ENCODE measurements at places on chromosomes 1 and 21.
A peak's percentile ranks its signal among the peaks of the same experiment; 100 is the strongest.

GRCh38 chr1:2606396-2606880, 19.9 kb downstream of the PRXL2B start:
- no peaks in the 10 kb centered on the region for H3K27me3 ChIP-seq
- no peak overlapping the region for H3K4me3 ChIP-seq
- no peak overlapping the region for H3K27ac ChIP-seq

GRCh38 chr1:30273456-30273855, 449.9 kb downstream of the MATN1 start:
- H3K27me3 ChIP-seq: no peaks in the 10 kb centered on the region
- no peak overlapping the region for H3K4me3 ChIP-seq
- no peak overlapping the region for H3K27ac ChIP-seq
- no peak for DNase-seq

- no peak overlapping the region for H3K27ac ChIP-seq
- no peak for DNase-seq
- peaks cover 48% of the 10 kb centered on the region for H3K36me3 ChIP-seq
- H3K27me3 ChIP-seq: no peaks in the 10 kb centered on the region
- no peaks in the 10 kb centered on the region for H3K4me1 ChIP-seq
These were observed 33.1 kb downstream of the DHCR24 start for GRCh38 chr1:54853793-54854370.

GRCh38 chr1:29557701-29558600, 321.6 kb downstream of the PTPRU start:
- DNase-seq: no peak
- no peaks in the 10 kb centered on the region for H3K27me3 ChIP-seq
- no peak overlapping the region for H3K4me3 ChIP-seq

DNA sequence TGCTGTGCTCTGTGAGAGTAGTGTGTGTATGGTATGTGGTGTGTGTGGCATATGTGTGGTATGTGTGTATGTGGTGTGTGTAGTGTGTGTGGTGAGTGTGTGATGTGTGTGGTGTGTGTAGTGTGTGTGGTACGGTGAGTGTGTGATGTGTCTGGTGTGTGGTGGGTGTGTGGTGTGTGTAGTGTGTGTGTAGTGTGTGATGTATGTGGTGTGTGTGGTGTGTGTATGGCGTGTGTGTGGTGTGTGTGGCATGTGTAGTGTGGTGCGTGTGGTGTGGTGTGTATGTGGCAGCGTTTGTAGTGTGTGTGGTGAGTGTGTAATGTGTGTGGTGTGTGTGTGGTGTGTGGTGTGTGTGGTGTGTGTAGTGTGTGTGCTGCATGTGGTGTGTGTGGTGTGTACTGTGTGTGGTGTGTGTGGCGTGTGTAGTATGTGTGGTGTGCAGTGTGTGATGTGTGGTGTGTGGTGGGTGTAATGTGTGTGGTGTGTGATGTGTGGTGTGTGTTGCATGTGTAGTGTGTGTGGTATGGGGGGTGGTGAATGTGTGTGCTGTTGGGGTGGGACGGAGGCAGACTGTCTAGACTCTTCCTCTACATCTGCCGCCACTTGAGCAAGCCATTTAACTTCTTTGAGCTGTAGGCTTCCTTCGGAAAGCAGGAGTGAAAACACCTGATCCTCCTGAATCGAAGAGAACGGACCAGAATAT, 33.5 kb downstream of the GPA33 start:
- no peaks in the 10 kb centered on the region for H3K4me1 ChIP-seq
- H3K27me3 ChIP-seq: no peaks in the 10 kb centered on the region
- H3K27ac ChIP-seq: no peak overlapping the region
- no peak overlapping the region for H3K4me3 ChIP-seq

GRCh38 chr1:16971341-16972188, 8.9 kb downstream of the MFAP2 start:
- H3K27me3 ChIP-seq: no peaks in the 10 kb centered on the region
- peaks cover 24% of the 10 kb centered on the region for H3K36me3 ChIP-seq
- 0 out of 2 replicates have a peak overlapping the region, but pooled peaks have one; percentile 11 for H3K27ac ChIP-seq
- no peaks in the 10 kb centered on the region for H3K4me1 ChIP-seq
- peak; percentile 81 for DNase-seq

GRCh38 chr1:5227114-5227513, 572.7 kb downstream of the AJAP1 start:
- H3K4me3 ChIP-seq: no peak overlapping the region
- no peak for DNase-seq
- peaks cover 56% of the 10 kb centered on the region for H3K27me3 ChIP-seq
- peaks cover 16% of the 10 kb centered on the region for H3K4me1 ChIP-seq
- no peaks in the 10 kb centered on the region for H3K36me3 ChIP-seq

DNA sequence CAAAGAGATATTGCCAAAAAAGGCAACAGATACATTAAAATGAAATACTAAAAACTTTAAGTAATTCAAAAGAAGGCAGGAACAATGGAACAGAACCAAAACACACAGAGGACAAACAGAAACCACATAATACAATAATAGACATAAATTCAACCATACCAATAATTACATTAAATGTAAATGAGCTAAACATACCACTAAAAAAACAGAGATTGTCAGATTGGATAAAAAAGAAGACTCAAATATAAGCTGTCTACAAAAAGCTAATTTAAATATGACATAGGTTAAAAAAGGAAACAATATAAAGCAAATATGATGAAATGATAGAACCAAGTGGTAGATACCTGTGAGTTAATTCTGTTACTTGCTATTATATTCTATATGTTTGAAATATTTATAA, 44.1 kb upstream of the ATP5PO start:
- H3K4me1 ChIP-seq: no peaks in the 10 kb centered on the region
- H3K27ac ChIP-seq: no peak overlapping the region
- no peaks in the 10 kb centered on the region for H3K36me3 ChIP-seq
- no peak overlapping the region for H3K4me3 ChIP-seq
- DNase-seq: no peak

- no peak overlapping the region for H3K27ac ChIP-seq
- no peak for DNase-seq
- no peaks in the 10 kb centered on the region for H3K27me3 ChIP-seq
- no peaks in the 10 kb centered on the region for H3K36me3 ChIP-seq
These were observed 41.7 kb downstream of the CD55 start for GRCh38 chr1:207362962-207363860.

GRCh38 chr1:224540535-224540934, 75.6 kb upstream of the CNIH3 start:
- no peak overlapping the region for H3K27ac ChIP-seq
- H3K4me3 ChIP-seq: no peak overlapping the region
- H3K27me3 ChIP-seq: no peaks in the 10 kb centered on the region

- no peak for DNase-seq
- no peaks in the 10 kb centered on the region for H3K36me3 ChIP-seq
- H3K27ac ChIP-seq: no peak overlapping the region
- no peak overlapping the region for H3K4me3 ChIP-seq
- H3K4me1 ChIP-seq: no peaks in the 10 kb centered on the region
These were observed 10.2 kb upstream of the HSD3B2 start for GRCh38 chr1:119404736-119405135.

GRCh38 chr21:32100423-32100822, 178.4 kb downstream of the MIS18A start:
- H3K4me1 ChIP-seq: no peaks in the 10 kb centered on the region
- no peak for DNase-seq
- H3K36me3 ChIP-seq: no peaks in the 10 kb centered on the region
- no peak overlapping the region for H3K4me3 ChIP-seq
- no peak overlapping the region for H3K27ac ChIP-seq
- H3K27me3 ChIP-seq: no peaks in the 10 kb centered on the region

DNA sequence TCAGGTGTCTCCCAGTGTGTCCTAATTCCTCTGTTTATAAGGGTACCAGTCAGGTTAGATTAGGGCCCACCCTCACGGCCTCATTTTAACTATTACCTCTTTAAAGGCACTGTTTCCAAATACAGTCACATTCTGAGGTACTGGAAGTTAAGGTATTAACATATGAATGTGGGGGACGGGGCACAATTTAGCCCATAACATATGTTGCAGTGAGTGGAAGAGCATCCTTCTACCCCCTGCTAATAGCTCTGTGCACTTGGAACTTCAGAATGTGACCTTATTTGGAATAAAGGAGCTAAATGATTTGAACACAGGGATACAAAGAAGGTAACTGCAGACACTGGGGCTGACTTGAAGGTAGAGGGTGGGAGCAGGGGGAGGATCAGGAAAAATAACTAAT, 67.3 kb upstream of the ADGRL2 start:
- no peak overlapping the region for H3K27ac ChIP-seq
- H3K27me3 ChIP-seq: no peaks in the 10 kb centered on the region
- H3K36me3 ChIP-seq: no peaks in the 10 kb centered on the region
- peaks cover 5% of the 10 kb centered on the region for H3K4me1 ChIP-seq
- no peak overlapping the region for H3K4me3 ChIP-seq

DNA sequence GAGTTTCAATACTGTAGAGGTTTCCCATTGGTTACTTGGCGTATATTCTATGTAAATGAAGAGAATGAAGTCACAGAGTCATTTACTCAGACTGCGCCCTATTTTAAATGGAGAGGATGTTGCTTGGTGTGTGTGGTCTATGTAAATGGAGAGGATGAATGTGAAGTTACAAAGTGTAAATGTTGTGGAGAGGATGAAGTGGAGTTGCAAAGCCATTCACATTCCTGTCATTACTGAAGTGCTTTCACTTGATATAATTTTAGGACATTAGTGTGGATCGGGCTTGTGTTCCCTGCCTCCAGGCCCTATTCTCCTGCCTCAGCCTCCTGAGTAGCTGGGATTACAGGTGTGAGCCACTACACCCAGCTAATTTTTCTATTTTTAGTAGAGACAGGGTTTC, 99.4 kb upstream of the CACYBP start:
- no peaks in the 10 kb centered on the region for H3K36me3 ChIP-seq
- no peaks in the 10 kb centered on the region for H3K27me3 ChIP-seq
- no peak for DNase-seq
- no peak overlapping the region for H3K4me3 ChIP-seq
- H3K4me1 ChIP-seq: no peaks in the 10 kb centered on the region
- H3K27ac ChIP-seq: no peak overlapping the region

- no peaks in the 10 kb centered on the region for H3K4me1 ChIP-seq
- no peaks in the 10 kb centered on the region for H3K36me3 ChIP-seq
- no peak overlapping the region for H3K27ac ChIP-seq
- no peak overlapping the region for H3K4me3 ChIP-seq
These were observed 97.0 kb upstream of the CHODL start for GRCh38 chr21:18147678-18148077.

GRCh38 chr1:109658533-109659042, 2.7 kb downstream of the GSTM4 start:
- H3K4me3 ChIP-seq: no peak overlapping the region
- H3K27ac ChIP-seq: no peak overlapping the region
- H3K27me3 ChIP-seq: no peaks in the 10 kb centered on the region
- no peak for DNase-seq
- no peaks in the 10 kb centered on the region for H3K4me1 ChIP-seq
- H3K36me3 ChIP-seq: no peaks in the 10 kb centered on the region

- H3K36me3 ChIP-seq: no peaks in the 10 kb centered on the region
- no peaks in the 10 kb centered on the region for H3K4me1 ChIP-seq
- H3K27me3 ChIP-seq: 0 out of 2 replicates have a peak, but pooled peaks cover 2% of the 10 kb centered on the region
- DNase-seq: no peak
- H3K27ac ChIP-seq: no peak overlapping the region
These were observed 151.4 kb upstream of the ETV3 start for GRCh38 chr1:157289424-157290105.

- no peak overlapping the region for H3K4me3 ChIP-seq
These were observed 914 bp upstream of the ADGRB2 start for GRCh38 chr1:31765041-31765467.

DNA sequence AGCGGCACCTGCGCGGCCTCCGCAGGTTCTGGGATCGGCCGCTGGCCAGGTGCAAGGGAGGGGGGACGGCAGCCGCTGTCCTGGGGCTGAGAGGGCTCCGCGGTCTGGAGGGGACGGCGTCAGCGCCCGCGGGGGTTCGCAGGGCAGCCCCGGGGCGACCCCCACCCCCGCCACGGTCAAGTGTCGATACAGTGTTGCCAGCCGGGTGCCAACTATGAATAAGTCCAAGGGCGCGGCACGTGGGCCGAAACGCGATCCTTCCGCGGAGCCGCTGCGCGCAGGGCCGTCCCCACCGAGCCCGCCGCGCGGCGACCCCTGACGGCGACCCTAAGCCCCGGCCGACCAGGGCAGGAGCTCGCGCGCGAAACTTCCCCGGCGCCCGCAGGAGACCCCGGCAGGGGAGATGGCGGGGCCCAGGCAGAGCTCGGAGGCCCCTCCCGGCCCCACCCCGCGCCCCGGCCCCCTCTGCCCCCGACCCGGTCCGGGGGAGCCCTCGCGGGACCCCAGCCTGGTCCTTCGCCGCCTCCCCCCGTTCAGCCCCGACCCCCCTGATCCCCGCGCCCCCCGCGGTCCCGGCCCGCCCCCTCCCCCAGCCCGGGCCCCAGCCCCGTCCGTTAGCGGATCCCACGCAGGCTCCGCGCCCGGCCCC, 586 bp upstream of the AGPAT3 start:
- H3K27ac ChIP-seq: no peak overlapping the region
- peaks cover 11% of the 10 kb centered on the region for H3K27me3 ChIP-seq
- H3K36me3 ChIP-seq: no peaks in the 10 kb centered on the region

DNA sequence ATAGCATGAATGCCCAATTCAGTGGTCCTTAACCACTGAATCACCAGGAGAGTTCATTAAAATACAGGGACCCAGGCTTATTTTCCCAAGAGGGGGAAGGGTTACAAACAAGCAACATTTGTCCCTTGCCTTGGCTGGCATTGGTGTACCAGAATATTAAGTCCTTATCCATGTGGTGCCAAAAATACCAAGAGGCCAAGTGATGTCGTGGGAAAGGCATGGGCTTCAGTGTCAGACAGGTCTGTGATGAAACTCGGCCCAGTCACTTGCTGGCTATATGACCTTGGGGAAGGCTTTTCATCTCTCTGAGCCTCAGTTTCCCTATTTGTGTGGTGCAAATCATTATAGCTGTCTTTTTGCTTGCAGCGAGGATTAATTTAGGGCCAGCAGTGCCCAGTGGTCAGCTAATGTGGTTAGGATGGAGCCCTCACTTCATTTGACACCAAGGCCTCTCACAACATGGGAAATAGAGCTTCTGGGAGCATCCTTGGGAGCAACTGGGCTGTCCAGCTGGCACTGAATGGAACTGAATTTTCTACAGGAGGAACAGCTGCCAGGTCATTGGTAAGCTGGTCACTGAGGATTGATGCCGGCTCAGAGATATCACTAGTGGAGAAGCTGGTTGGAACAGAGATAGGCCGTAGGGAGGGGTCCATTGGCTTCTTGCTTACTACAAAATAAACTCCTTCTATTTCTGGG, 77.2 kb upstream of the PPP2R5A start:
- H3K27ac ChIP-seq: no peak overlapping the region
- no peaks in the 10 kb centered on the region for H3K36me3 ChIP-seq
- H3K4me3 ChIP-seq: no peak overlapping the region
- DNase-seq: no peak
- no peaks in the 10 kb centered on the region for H3K4me1 ChIP-seq

DNA sequence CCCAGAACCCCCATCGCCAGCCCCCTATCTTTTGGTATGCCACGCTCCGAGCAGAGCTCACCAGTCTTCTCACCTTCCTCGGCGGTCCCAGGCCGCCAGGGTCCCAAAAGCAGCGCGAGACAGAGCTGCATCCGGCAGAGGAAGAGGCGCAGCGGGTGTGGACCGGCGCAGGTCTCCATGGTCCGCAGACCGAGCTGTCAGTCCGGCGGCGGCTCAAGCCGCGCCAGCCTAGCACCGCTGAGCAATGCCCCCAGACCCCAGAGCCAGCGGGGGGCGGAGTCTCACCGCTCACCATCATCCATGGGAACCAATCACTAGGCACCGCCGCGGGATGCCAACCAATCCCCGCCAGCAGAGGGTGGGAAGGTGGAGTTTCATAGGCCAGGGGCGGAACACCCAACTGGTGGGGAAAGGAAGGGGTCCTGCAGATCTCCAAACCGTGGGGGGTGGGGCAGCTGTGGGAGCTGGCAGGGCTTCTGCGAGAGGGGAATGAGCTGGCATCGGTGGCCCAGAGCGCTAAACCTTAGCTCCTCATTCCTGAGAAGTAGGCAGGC, at the start of gene EPHA10:
EPHA10 (minus strand) TSS at position 233 of the 554 bp plus-strand sequence; CDS start at position 179, 54 bp downstream.
- H3K4me3 ChIP-seq: peak within 1 kb of the TSS; percentile 47
- H3K27me3 ChIP-seq: peaks cover 65% of the 10 kb centered on the region
- no peak within 1 kb of the TSS for H3K27ac ChIP-seq
- H3K36me3 ChIP-seq: no peaks in the 10 kb centered on the region

Measured in H1 (cell line).